ENCODE measurements at places on chromosomes 16 and 17.

GRCh38 chr17:46010597-46011186 lies 11.6 kb downstream of the STH start:
- no peak for DNase-seq

- DNase-seq = no peak
These were observed 14.5 kb downstream of the NGFR start for GRCh38 chr17:49509588-49509917.

DNA sequence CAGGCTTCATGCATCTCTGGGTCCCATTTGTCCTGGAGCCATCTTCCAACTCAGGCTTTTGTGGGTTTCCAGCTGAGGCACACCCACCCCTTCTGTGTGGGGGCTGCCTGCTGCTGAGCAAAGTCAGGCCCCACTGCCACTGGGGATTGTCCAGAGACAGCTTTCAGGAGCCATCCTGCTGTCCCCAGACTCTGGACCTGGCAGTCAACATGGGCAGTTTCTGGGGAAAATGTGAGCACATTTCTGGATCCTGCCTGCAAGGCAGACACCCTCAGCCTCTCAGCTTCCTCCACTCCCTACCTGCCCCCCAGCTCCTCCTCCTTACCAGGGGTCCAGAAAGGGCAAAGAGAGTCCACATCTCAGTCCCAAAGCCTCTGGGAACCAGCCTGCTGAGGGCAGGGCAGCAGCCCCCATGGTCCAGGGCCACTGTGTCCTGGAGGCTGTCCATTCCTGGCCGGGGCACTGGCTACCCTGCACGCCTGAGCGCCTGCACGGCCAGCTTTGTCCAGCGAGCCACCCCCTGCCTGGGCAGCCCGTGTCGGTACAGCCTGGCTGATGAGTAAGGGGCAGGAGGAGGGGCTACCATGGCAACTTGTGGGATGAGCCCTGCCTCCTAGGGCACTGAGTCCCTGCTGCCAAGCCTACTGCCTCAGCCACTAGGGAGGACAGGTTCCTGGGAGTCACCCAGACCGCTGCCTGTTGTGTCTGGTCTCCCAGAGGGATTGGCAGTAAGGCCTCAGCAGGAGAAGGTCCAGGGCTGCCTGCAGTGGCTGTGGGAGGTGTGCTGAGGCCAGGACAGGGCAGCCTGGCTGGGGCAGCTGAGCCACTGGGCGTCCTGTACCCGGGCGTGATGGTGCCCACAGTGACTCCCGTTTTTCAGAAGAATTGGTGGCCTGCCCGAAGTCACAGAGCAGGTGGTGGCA lies at the start of gene SLC47A2:
TSS of gene SLC47A2 (minus strand) at position 477 of the 923 bp plus-strand sequence. CDS start at position 448, 29 bp downstream.
- no peak for DNase-seq

DNA sequence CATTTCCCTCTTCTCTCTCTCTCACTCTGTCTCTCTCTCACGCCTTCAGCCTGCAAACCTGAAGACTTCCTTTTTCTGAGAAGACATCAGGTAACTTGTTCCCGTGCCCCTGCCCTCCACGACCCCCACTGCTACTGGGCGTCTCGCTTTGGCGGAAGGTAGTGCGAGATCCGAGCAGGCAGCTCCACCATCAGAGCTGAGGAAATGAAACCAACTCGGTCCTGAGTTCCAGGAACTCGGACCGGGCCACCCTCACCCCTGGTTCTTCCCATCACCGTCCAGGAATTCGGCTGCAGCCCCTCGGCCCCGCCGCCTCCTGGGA lies 585 bp downstream of the MLKL start:
- peak; percentile 23 for DNase-seq

DNA sequence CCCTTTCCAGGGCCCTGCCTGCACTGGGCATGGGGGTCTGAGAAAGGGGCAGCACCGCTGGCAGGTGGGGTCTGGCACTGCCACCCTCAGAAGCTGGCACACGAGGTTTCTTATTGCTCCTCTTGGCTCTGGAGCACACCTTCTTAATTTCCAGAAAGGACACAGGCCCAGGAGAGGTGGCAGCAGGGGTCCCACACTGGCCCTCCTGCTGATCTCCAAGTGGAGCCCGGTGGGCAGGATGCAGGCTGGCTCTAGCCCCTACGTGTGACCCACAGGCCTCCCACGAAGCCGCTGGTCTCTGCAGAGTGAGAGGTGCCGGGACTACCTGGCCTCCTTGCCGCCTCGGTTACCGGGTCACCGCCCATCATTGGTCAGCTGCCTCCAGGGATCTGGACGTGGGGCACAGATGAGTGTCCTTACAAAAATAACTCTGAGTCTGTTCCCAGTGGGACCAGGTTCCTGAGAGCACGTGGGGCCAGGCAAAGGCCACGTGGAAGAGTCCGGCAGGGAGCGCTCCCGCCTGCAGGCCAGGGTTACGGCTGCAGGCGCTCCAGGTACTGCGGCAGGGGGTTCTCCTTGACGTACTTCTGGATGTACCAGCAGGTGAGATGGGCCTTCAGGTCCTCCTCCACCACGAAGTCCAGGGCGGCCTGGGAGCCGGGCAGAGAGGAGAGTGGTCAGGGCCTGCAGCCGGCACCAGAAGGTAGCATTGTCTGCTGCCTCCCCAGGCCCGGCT lies 10.3 kb downstream of the NATD1 start:
- no peak for DNase-seq

GRCh38 chr17:48915459-48916282 lies 7.5 kb downstream of the UBE2Z start:
- peak; percentile 96 for DNase-seq

DNA sequence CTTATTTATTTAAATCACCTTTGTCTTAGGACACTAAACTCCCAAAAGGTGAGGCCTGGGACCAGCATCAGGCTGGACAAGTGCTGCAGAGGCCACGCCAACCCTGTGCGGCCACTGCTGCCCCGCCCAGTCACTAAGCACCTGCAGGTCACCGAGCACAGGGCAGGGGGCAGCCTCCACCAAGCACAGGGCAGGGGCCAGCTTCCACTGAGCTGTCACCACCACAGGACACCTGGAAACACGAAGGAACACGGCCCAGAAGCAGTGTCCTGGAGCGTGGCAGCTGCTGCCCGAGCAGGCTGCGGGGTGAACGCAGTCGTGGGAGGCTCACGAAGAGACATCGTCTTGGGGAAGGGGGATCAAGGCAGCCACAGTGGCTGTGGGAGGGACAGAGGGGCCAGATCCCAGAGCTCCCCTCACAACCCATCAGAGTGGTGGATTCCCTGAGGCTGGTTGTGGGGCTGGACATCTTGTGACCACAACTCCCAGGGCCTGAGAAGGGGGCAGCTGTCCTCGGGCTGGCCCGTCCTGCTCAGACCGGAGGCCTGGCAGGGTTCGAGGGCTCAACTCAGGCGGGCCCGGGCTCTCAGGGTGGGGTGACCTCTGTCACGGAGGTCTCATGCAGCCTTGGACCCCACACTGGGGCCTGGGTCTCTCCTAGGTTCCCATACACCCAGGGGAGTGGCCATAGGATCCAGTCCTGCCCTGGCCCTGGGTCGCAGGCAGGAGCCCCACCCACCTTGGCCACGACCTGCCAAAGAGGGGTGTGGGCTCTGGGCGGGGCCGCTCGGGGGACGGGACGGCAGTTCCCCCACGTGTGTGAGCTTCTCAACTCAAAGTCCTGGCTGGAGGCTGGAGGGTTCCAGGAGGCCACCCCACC lies 18.7 kb downstream of the RAB40B start:
- no peak for DNase-seq

GRCh38 chr17:27603421-27603770 lies 27.6 kb upstream of the LGALS9 start:
- no peak for DNase-seq

- peak; percentile 26 for DNase-seq
These were observed 51.9 kb downstream of the MEOX1 start for GRCh38 chr17:43609613-43610385.

GRCh38 chr16:69315486-69316311 lies 4.5 kb downstream of the VPS4A start:
- DNase-seq = no peak

- no peak for DNase-seq
These were observed 287.0 kb upstream of the XYLT1 start for GRCh38 chr16:17757808-17758207.

DNA sequence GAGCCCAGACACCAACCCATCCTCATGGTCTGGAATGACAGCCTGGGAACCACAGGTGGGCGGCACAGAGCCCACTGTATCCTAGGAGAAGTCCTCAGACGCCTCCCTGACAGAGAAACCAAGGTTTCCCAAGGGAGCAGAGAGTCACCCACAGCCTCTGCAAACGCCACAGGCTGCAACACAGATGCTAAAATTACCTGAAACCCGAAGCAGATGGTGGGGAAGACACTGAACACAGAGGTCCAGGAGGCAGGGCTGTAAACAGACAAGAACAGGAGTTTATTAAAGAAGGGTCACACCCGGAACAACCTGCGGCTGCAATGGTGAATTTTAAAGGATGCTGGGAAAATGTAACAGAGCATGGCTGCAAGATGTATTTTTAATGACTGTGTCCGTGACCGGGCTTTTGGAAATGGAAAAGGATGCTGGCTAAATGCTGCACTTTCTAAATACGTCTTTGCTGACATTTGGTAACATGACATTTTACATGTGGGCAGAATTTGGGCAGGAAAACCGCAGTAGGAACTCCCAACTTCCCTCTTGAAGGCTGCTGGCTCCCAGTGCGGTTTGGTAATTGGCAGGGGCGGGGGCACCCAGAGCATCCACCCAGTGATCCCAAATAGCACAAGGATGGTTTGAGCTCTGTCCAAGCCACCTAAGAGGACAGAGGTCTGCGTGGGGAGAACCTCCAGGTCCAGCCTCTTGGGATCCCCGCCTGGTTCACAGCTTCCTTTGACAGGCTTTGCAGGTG lies 13.1 kb downstream of the SLC38A8 start:
- no peak for DNase-seq

DNA sequence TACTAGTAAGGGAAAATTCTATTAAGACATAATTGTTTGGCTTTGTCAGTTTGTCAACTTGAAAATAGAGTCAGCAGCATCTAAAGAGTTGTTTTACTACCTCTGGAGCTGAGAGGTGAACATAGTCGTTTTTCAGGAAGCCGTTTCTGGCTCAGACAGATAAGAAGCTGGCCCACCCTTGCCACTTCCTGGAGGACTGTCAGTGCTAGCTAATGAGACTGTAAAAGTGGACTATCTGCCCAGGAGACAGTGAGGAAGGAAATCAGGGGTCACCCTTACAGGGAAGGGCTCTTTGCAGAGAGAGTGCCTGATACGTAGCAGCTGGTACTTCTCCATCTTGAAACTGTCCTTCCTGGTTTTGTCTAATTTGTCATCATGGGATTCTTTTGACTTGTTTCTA lies 328.7 kb downstream of the WWOX start:
- no peak for DNase-seq

GRCh38 chr16:68782198-68783174 lies 45.4 kb downstream of the CDH1 start:
- DNase-seq = no peak

DNA sequence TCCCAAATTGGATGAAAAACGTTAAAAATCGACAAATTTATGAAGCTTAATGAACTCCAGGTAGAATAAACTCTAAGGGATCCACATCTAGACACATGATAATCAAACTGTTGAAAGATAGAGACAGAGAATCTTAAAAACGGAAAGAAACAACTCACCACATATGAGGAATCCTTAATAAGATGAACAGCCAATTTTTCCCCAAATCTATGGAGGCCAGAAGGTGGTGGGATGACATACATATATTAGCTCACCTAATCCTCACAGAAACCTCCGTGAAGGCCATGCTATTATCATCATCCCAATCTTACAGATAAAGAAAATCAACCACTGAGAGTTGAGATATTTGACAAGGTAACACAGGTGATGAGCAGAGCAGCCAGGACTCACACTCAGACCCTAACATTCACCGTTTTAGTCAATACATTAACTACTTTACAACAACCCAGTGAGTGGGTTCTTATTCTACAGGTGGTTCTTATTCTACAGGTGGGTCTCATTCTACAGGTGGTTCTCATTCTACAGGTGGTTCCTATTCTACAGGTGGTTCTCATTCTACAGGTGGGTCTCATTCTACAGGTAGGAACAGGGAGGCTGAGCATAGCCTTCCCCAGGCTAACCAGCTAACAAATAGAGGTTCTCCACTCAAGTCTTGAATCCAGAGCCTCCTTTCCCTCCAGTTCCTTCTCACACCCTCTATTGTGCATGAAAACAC lies 4.8 kb downstream of the CACNG1 start:
- DNase-seq = no peak

GRCh38 chr16:49021136-49021535 lies 260.5 kb downstream of the CBLN1 start:
- DNase-seq = no peak

Data from choroid plexus epithelial cell (primary cell).